Esophagus squamous epithelium (tissue), 5 donors: ENCODE measurements at places on chromosomes 7 and 10.

- DNase-seq: no peak
These were observed 16.3 kb downstream of the PRKCQ start for GRCh38 chr10:6563731-6564130.

DNA sequence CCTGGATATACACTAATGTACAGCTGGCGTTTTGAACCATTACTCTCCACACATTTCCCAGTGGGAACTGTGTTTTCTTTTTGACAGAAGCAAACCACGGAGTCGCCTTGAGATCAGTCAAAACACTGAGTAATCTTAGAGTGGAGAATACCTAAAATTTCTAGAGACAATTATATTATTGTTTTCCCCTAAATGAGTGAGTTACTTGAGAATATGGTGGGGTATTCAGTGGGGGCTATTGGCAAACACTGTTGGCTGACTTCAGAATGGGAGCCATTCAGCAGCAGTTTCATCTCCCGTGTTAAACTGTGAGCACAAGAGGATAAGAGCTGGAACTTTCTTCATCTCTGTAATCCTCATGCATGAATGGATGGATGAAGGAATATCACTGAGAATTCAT lies 6.2 kb downstream of the IL2RA start:
- no peak for DNase-seq

GRCh38 chr10:25036381-25036780 lies 20.0 kb downstream of the THNSL1 start:
- no peak for DNase-seq

DNA sequence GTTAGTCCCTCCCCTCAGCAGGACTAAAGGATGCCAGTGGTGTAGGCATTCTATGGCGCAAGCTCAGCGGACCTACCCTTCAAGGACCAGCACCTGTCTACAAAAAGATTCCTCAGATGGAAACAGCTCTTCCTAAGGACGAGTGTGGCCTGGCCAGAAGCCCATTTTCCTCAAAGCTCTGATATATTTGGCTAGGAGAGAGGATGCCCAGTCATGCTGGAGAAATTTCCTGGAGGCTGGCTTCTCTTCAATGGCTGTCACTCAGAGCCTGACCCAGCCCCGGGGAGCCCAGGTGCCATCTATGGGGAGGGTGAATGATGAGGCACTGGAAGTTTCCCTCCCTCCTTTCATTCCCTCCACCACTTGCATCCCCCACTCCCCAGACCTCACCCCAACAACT lies 111.5 kb downstream of the PLXNA4 start:
- no peak for DNase-seq

GRCh38 chr10:74953214-74953613 lies 126.8 kb downstream of the KAT6B start:
- DNase-seq: no peak

- no peak for DNase-seq
These were observed 38.0 kb downstream of the FOXI2 start for GRCh38 chr10:127774766-127775559.

DNA sequence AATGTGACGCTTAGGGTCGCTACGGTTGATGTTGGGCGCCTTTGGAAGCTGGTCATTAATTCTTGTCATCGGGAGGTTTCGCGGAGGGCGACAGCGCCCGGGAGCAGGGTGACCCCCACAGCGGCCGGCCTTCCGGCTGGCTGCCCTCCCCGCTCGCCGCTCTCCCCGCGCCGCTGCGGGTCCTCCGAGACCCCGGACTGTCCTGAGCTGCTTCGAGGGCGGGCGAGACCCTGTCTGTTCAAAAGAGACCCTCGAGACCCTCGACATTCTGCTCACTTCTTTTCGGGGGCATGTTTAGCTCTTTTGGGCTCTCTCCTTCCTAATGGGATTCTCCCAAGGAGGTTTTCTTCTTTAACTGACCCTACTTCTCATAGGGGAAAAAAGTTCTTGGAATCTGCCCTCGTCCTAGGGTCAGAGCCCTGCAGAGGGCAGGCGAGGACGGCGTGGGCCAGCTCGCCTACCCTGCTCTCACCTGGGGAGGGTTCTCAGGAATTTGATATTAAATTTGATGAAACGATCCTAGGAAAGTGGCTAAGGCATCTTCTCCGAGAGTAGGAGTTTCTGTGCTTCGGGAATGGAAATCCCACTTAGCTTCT lies 257.0 kb downstream of the OTUD1 start:
- no peak for DNase-seq

- no peak for DNase-seq
These were observed 721.1 kb downstream of the KCNMA1 start for GRCh38 chr10:76916536-76916935.

- DNase-seq: no peak
These were observed 70.3 kb upstream of the KMT2E start for GRCh38 chr7:104943502-104944343.

DNA sequence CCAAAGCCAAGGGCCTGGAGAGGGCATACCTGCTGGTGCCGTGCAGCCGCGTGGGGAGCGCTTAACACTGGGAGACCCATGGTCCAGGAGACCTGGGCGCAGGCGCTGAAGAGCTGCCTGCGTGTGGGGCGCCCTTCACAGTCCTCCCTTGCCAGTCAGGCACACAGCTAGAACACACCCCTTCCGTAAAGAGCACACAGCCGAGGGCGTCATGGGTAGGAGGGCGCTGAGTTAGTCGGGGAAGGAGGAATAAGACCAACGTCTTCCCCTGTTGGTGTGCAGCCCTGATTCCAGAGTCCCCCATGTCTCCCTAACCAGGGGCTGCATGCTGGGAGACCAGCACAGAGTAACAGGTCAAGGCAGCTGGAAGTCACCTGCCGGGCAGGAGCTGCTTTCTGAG lies 273.9 kb downstream of the USP6NL start:
- DNase-seq: no peak

DNA sequence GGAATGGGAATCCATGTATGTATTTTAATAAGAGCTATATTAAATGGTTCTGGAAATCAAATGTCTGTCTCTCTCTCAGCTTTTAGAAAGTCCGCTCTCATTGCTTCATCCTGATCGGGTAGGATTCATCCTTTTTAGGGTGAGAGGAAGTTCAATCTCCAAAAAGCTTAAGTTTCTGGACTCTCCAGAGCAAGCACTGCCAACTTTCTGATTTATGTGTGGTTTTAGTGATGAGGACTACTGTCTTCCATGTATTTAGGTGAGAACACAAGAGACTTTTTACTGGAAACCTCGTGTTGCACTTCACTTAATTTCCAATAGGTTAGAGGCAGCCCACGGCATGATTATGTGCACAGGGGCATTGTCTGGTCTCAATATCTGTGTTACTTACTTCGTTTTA lies 267.9 kb downstream of the SUGCT start:
- no peak for DNase-seq

GRCh38 chr7:98125759-98126158 lies 19.1 kb downstream of the LMTK2 start:
- DNase-seq: no peak

DNA sequence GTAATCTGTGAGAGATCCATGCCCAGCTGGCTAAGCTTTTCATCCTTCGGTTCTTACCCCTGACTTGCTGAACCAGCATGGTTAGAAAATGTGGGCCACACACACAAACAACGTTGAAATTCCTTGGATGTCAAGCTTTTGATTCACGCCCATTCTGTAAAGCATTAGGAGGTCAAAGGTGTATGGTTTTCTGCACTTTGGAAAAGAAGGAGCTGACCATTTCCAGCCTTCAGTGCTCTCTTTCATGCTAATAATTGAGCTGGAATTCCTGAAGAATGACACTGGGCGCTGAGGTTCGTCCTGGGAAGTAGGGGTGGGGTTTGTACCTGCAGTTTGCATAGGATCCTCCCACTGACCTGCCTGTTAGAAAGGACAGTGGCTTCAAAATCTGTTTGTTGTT lies 23.1 kb downstream of the KLF6 start:
- no peak for DNase-seq

DNA sequence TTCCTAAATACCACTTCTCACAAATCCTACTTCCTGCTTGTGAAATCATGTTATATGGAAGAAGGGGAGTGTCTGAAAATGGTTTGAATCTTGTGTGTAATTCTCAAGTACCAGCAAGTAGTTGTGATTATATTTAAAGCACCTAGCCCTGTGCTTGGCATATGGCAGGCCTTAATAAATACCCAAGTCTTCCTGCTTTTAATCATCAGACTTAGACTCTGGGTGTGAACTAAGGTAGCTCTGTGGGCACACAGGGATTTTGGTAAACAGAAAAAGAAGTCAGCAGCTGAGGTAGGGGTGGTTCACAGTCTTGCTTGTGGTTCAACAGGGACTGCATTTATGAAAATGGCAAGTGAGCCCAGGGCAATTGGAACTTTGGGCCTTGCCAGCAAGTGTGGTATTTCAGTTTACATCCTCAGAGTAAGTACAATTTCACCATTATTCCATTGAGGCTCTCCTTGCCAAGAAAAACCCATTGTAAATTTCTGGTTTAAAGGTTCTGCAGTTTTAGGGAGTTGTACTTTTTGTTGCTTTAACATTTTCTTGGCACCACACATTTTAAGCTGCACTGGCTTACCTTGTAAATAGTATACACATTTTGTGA lies 215.5 kb downstream of the AUTS2 start:
- no peak for DNase-seq

DNA sequence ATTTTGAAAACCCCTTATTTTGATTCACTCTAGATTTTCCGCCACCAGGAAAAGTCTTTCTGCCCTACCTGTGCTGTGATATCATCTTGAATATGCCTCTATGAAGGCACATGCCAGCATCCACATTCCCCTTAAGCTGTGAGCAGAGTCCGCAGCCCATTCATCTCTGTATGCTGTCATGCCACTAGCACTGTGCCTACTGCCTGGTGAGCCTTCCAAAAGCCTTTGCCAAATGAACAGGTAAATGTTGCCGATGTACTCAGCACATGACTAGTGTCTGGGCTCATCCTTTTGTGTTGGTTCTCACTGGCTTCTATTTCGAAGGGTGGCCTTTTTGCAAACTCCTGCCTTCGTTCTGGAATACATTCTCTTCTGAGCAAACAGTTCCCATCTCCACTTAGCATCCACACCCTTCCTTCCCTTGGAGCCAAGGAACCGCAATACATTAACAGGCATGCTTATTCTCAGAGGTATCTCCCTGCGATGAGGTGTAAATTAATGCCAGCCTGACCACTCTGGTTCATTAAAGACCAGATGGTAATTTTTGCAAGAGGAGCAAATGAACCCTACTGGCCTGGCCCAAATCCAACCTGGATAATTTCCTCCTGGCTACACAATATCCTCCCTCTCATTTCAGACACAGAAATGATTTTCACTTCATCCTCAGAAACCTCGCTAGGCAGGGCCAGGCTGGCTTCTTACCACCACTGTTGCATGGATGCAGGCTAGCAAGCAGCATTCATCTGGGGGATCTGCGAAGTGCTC lies 339.7 kb upstream of the NFE2L3 start:
- DNase-seq: no peak

GRCh38 chr10:44186150-44186549 lies 198.7 kb downstream of the CXCL12 start:
- DNase-seq: no peak

DNA sequence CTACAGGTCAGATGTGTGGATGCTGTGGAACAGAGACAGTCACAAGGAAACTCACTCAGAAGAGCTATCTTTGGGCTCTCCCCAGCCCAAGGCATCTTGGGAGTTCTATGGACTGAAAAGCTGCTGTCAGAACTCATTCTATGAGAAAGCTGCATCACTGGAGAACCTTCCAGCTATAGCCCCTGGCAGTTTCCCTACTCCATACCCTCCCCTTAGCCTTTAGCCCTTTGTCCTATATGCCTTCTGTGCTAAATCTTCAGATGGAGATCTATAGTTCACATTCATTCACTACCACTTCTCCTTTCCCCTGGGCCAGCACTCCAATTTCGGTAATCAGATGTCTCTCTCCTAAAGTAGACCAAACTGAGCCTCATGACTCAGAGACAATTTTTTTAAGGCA lies 6.9 kb downstream of the WNT8B start:
- no peak for DNase-seq

DNA sequence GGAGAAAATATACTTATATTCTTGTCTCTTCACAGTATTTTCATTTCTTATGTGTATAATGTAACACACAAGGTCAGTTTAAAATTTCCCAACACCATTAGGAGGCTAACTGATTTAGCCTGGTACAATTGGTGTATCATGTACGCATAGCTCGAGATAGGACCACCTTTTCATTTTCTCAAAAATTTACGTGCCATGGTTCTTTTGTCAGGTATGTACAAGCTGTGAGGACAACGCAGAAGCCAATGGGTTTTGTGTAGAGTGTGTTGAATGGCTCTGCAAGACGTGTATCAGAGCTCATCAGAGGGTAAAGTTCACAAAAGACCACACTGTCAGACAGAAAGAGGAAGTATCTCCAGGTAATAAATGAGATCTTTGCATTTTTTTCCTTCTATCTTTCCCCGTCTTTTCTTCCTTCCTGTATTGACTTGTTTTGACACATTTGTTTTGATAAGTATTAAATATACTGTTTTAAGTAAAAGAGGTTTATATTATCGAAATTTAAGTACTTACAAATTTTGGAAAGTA lies 55.0 kb downstream of the TRIM24 start:
- DNase-seq: no peak

DNA sequence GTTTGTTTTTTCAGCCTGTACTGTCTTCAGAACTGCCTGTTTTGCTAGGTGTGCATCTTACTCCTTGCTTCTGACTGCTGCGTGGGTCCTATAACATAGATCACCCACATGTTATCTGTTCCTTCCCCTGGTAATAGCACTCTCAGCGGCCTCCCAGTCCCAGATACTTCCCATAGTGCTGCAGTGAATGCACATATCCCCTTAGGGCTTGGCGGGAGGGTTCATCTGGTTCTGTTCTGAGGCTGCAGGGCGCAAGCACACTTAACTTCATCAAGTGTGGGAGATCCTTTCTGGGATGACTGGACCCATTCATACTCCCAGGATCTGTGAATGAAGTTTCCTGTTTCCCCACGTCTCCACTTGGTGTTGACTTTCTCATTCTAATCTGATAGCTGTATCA lies 90.7 kb downstream of the CELF2 start:
- no peak for DNase-seq

DNA sequence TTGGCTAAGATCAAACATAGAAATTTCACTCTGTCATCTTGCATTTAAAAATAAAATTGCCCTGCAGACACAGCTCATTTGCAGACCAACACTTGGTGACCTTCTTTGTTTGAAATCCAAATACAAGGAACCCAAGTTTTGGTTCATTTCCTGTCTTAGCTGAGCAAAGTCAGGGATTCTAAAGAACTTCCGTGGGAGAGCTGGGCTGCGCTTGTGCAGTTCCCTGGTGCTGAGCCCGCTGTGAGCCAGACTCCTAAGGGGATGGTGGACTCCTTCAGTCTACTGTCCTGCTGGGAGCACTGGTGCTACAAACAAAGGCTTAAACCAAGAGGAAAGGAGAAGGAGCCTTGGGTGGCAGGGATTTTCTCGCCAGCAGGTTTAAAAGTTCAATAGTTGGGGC lies 60.0 kb downstream of the MYOF start:
- no peak for DNase-seq

DNA sequence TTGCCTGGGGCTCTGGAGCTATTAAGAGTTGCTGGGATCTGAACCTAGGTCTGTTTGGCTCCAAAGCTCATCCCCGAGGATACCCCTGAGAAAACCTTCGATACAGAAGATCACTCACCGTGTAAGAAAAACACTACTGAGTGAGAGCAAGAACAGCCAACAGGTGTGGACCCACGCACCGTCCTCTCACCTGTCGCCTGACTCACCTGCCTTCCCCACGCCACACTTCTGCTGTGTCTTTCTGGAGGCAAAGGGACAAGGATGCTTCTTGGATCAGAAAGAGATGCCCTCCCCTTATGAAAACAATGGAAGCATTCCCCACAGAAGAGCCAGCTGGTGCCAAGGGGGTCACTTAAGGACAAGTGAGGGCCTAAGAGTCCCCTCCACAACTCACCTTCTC lies 46.7 kb downstream of the COL13A1 start:
- DNase-seq: no peak

- DNase-seq: no peak
These were observed 595.6 kb downstream of the GRM8 start for GRCh38 chr7:126657137-126657536.
